RKO (cell line): ENCODE measurements at places on chromosomes 13 and 19.

GRCh38 chr19:47097396-47098201 is 16.0 kb downstream of the ZC3H4 start:
- no peak for DNase-seq

GRCh38 chr19:47507012-47507411 is 7.9 kb downstream of the NAPA start:
- DNase-seq: no peak

- DNase-seq: no peak
These were observed 3.7 kb upstream of the FCER2 start for GRCh38 chr19:7705387-7706187.

GRCh38 chr13:39811051-39811450 is 155.6 kb downstream of the COG6 start:
- no peak for DNase-seq

DNA sequence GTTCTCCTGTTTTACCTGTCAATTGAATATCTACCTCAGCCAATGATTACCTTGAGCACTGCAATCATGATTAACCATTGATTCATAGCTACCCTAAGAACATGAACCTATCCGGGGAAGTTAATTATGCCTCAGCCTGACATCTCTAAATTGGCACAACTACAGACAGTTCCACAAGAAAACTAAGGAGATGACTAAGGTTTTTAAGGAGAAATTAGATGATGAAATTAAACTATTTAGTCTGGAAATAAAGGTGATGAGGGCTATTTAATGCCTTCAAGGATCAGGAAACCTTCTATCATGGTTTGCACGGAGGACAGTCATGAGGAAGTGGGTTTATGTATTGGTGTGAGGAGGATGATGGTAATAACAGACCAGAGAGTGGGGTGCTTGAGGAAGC is 203.4 kb downstream of the COL4A1 start:
- no peak for DNase-seq

GRCh38 chr13:47463726-47464125 is 537.3 kb downstream of the SUCLA2 start:
- DNase-seq: no peak

- DNase-seq: no peak
These were observed 25.0 kb upstream of the NCCRP1 start for GRCh38 chr19:39171479-39172465.

DNA sequence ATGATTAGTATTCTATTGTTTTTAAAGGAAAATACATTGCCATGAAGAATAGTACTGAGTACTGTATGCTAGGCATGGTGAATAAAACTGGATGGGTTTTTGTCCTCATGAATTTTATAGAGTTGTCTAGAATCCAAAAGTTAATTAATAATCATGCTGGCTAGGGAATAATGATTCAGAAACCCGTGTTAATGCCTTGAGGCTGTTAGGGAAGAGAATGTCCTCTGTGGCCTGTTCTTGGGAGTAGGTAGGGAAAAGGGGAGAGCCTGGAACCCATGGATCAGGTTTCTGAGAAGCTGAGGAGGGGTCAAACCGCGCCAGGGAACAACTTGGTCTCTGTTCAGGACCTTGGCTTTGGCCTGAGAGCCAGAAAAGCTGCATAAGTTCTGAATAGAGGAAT is 1376.3 kb upstream of the SLC10A2 start:
- no peak for DNase-seq

- DNase-seq: no peak
These were observed 8.8 kb upstream of the DACH1 start for GRCh38 chr13:71875823-71876222.
